ENCODE measurements at places on chromosomes 7 and 10.
A peak's percentile ranks its signal among the peaks of the same experiment; 100 is the strongest.

- DNase-seq, result no peak
Observed at GRCh38 chr10:74490551-74490950, 335.8 kb upstream of the KAT6B start.

- DNase-seq, result no peak
Observed at GRCh38 chr7:33870120-33870519, 35.2 kb upstream of the BMPER start.

DNA sequence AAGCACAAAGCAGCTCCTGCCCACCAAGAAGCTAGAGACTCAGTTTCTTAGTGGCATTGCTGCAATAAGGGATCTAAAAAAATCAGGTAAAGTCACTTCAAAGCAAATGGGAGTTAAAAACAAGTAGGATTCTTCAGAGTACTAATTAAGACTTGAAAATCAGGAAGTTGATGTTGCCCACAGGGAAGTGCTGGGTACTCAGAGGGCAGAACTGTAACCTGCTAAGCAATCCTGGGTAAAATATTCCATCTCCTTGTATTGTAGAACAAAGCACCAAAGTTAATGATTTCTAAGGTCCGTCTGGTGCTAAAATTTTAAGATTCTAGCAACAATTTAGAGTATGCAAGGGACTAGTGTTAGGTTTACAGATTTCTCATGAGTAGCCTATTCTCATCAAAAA is 8.3 kb downstream of the PEX1 start:
- no peak for DNase-seq

DNA sequence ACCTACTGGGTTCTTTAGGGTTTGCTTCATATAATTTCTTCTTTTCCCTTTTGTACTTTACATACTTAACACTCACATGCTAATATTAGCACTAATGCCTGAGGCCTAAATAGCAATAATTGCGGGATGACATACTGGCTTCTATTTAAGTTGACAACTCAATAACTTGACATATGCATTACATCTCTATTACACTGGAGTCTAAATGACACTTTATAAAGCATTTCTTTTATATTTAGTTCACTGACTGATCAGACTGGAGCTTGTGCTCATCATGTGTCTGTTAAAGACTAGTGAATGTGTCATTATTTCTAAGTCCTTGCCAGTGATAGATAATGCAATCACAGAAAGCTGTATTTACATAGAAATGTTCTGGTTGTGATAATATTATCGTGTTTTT is 472.1 kb upstream of the SEMA3A start:
- DNase-seq, result no peak

DNA sequence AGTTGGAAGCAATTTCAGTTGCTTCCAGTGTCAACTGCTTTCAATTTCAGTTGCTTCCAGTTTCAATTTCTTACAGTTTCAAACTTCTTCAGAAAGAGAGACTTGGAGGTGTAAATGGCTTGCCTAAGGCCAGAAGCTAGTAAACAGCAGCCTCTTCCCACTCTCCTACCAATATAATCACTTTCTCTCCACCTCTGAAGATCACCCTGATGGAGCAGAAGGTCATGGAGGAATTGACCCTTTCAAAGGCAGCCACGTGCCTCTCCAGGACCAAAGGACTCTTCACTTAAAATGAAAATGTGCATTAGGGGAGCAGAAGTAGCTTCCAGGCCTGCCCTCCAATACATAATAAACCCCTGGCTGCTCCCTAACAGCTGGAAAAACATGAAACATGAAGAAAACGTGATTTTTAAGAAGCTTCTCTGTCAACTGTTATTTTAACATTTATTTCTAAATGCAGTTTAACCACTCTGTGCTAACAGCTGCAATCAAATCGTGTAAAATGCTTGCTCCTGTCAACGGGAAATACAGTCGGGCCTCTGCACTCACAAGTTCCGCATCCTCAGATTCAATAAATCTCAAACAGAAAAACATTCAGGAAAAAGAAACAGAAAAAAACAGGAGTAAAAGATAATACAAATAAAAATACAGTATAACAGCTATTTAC is 1020.6 kb downstream of the XPNPEP1 start:
- no peak for DNase-seq

- DNase-seq, result no peak
Observed at GRCh38 chr7:112152186-112152585, 54.0 kb downstream of the DOCK4 start.

GRCh38 chr7:105990141-105990540 is 27.1 kb downstream of the CDHR3 start:
- DNase-seq, result no peak

DNA sequence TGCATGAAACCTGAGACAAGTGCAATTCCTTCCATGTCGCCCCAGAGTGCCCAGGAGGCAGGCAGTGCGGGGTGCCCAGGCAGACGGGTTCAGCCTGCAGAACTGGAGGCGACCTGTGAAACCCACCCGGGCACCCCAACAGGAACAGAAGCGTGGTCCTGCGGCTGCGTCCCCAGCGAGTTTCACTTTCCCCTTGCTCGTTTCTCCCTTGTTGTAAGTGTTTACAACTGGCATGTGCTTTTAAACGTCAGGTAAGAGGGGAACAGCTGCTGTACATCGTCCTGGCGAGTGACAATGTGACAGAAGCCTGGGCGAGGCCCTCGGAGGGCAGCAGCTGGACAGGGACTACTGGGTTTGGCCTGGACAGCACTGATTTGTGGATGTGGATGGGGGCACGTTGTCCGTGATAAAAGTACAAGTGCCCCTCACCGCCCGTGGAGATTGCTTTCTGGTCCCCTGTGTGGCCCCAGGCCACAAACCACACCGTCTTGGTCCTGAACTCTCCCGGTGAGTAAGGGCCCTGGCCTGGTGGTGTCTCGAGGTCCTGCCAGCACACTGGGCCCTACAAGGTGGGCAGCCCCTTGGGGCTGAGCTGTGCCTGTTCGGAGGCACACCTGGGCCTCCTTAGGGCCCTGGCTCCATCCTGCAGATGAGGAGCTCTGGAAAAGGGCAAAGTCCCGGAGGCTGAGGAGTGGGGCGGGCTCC is 4.0 kb downstream of the VENTX start:
- no peak for DNase-seq

GRCh38 chr7:127908430-127909258 is 122.6 kb downstream of the LRRC4 start:
- DNase-seq, result no peak

DNA sequence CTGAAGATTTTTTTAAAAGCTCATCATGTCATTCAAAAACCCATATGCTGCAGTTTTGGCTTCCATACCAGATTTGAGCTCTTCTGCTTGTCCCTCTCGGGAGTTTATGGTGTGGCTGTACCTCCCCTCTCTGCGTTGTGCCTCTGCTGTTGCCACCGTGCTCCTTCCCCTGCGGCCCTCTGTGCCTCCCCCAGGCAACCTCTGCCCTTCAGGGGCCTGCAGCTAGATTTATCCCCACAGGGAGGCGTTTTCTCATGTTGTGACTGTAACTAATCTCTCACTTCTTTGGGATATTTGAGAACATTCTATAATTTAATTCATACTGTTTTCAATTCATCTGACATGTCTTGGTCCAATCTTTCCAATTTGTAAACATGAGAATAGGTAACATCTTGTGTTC is 52.7 kb downstream of the TASOR2 start:
- no peak for DNase-seq

DNA sequence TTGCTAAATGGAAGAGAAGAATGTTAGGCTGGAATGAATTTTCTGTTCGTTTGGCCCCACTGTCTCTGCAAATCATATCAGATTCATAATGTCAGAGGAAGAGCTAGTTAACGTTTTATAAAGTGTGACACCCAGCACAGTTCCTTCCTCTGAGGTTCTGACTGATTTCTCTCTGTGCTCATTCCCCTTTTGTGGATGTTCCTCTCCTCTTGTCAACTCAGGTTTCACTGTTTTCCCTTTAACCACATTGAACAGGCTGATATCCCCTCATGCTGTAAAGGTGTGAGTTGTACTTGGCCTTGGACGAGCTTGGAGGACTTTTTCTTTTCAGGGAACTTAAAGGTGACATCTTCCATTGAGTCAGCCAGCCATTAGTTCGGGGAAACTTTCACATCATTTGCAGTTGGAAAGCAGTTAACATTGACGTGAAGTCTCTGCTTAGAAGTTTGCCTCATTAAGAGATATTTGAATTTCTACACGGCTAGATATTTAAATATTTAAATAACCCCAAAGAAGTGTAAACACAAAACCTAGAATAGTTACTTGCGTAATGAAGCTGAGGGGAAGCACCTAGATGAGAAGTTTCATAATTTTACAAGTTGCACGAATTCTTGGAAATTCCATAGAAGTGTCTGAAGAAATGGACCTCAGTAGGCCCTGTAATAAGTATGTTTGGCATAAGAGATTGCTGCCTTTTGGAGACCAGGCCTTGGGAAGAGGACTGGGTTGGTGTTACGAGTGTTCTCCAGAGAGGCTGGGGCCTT is 101.5 kb upstream of the EGR2 start:
- DNase-seq, result no peak

DNA sequence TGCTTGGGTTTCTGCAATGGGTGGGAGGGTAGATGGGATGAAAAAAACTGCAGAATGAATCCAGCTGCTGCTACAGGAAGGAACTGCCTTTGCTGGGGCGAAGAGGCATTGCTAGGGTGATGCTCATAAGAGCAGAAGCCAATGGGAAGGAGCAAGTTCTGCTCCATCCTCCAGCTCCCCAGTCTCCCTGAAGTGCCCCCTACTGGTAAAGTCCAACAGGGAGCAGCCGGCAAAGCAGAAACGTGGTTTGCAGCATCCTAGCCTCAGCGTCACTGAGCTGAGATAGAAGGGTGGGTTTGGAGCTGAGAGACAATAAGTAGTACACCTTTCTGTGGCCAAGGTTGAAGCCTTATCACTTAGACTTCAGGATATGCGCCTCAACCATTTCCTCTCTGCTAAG is 220.5 kb downstream of the CCSER2 start:
- DNase-seq, result no peak

DNA sequence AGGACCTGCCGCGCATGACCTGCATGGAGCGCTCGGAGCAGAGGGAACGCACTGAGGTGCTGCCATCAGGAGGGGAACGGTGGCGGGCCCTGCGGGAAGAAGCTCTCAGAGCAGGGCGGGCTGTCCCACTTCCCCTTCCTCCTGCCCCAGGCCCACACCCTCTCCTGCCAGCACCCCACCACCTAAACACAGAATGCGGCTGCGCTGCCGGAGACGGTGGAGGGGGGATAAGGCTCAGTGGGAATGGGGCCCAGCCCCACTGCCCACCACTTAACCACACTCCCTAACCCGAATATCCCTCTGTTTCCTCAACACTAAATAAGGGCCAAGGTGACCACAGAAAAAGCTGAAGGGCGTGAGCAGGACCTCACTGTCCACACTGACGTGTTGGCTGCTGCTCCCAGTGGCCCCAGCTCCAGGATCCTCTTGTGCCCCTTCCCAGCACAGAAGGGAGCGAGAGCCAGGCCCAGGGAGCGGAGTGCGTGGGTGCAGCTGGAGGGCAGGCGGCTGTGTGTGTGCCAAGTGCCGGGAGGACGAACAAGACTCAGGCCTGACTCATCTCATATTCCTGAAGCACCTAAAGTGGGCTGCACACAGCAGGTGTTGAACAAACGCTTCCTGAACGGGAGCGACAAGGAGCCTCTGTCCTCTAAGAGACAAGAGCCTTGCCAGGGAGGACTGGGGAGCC is 116.8 kb downstream of the MAD1L1 start:
- DNase-seq, result no peak

GRCh38 chr10:34615770-34616169 is 199.3 kb downstream of the PARD3 start:
- DNase-seq, result no peak

GRCh38 chr10:29756451-29756850 is 121.7 kb upstream of the SVIL start:
- no peak for DNase-seq

- no peak for DNase-seq
Observed at GRCh38 chr7:107292591-107292990, 123.8 kb downstream of the HBP1 start.

GRCh38 chr7:136698977-136699376 is 169.5 kb upstream of the CHRM2 start:
- DNase-seq, result no peak

DNA sequence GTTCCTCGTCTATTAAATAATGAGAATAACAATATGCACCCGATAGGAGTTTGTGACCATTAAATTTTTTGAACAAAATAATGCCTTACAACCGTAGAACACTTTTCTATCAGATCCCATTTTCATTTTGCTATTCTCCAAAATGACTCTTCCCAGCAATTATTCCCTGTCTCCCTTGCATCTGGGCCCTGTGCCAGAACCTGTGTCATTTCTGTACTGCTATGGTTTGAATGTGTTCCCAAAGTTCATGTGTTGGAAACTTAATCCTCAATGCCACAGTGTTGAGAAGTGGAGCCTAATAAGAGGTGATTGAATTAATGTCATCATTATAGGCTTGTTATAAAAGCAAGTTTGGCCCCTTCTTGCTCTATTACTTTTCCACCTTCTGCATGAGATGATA is 33.2 kb upstream of the SMNDC1 start:
- no peak for DNase-seq

GRCh38 chr7:89837515-89837914 is 316.8 kb upstream of the STEAP1 start:
- no peak for DNase-seq

DNA sequence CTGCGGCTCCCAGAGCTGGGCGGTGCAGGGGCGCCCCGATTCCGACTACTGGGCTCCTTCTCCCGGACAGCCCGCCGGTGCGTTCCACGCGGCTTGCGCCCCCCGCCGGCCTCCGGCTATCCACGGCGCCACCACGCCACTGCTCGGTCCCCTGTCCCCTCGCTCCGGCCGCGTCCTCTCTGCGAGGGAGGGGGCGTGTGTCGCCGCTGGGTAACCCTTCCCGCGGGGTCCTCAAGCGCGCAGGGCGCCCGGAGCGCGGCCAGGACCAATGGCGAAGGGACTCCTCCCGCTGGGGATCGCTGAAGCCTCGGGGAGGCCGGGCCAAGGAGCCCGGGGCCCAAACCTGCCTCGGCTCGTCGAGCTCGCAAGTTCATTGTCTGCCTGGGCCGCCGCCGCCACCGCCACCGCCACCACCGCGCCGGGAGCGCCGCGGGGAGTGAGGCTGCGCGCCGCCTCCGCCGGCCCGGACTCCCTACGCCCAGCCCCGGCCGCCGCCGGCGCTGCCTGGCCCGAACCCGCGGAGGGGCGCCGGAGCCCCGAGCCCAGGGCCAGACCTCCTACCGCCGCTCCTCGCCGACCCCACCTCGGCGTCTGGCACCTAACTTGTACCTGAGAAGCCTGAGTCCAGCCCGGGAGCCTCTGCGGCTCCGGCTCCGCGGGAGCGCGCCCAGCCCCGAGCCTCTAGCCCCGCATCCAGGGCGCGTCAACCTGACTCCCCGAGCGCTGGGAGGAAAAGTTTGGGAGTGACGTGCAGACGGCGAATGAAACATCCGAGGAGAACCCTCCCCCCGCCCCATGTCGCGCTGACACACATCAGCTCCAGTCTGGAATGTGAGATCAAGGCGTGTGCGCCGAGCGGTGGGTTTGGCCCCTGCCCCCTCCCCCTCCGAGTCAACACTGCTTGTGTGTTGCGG is at the start of gene CHST15:
CHST15 (minus strand) TSS at position 739 of the 914 bp plus-strand sequence. CDS start 47,386 bp downstream, outside the sequence.
- no peak for DNase-seq

DNA sequence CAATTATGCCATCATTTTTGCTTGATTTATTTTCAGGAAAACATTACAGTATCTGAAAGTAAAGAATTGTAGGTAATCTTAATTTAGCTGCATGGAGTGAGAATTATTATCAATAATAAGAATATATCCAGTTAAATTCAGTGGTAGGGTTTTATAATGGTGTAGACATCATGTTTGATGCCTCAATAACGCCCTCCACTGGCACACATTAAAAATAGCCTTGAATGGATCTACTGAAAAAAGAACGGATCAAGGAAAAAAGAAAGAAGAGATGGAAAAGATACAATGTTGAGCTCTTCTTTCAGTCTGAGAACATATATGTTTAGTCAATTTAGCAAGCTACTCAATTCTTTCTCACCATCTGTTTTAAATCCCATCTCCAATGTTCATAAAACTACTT is 319.2 kb downstream of the CDC14C start:
- no peak for DNase-seq

GRCh38 chr10:122565766-122566206 is 5.2 kb downstream of the DMBT1 start:
- peak; percentile 64 for DNase-seq
